ENCODE measurements at places on chromosomes 3 and 15.

DNA sequence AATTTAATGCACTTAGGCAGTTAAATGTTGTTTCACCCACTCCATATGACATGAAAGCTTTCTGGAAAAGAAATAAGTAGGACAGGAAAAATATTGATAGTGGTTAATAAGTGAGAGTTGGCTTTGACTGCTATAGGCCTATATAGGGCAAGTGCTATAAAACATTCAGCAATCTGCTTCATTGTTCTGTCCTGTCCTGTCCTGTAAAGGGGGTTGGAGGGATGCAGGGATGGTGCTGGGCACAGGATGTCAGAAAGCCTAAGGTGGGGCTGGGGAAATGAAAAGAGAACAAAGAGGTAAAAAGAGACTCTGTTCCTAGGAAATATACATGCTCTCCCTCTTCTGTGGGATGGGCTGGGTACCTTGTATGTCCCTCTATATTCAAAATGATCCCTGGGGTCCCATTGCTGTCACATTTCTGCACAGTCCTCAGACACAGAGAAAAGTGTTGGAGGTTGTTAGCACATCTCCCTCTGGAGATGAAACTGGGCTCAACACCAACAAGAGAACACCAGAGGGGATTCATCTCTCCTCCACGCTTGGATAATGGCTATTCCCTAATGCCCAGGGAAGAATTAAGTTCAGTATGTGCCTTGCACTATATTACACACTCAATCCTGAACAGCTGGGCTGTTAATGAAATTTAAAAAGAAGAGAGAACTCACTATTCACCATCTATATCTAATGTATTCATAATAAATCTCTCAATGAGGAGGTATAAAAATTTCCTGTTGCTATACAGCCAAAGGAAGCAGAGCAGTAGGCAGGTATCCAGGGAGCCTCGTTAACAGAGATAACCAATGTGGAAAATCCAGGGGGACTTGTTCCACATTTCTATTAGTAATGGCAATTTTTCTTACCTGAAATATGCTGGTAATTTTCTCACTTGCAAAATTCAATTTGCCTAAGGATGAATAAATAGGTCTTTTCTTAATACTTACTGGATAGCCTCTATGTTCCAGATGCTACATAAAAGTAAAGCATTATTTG is 108.1 kb upstream of the ZBED2 start:
- DNase-seq: no peak

DNA sequence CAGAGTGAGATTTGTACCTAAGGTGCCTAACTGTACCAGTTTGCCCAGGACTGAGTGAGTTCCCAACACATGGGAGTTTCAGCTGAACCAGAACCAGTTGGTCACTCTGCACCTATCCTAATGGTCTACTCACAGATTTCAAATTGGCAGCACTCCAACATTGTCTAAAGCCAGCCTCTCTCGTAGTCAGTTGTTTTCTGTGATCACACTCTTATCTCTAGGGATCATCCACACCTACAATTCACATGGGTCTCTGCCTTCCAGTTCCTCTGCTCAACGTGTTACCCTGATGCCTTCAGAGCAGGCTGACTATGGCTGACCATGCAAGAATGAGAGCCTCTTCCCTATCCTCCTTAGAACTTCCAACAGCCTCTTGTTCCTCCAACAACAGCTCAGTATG is 624.8 kb downstream of the NTRK3 start:
- no peak for DNase-seq

- no peak for DNase-seq
Observed at GRCh38 chr15:67161412-67161811, 93.0 kb downstream of the AAGAB start.

GRCh38 chr3:119774444-119774843 is 7.5 kb upstream of the NR1I2 start:
- DNase-seq: no peak

- no peak for DNase-seq
Observed at GRCh38 chr15:76903251-76903681, 1.9 kb downstream of the SCAPER start.

GRCh38 chr3:79490165-79491028 is 277.4 kb downstream of the ROBO1 start:
- no peak for DNase-seq

- no peak for DNase-seq
Observed at GRCh38 chr3:124985349-124985748, 50.8 kb upstream of the MUC13 start.

DNA sequence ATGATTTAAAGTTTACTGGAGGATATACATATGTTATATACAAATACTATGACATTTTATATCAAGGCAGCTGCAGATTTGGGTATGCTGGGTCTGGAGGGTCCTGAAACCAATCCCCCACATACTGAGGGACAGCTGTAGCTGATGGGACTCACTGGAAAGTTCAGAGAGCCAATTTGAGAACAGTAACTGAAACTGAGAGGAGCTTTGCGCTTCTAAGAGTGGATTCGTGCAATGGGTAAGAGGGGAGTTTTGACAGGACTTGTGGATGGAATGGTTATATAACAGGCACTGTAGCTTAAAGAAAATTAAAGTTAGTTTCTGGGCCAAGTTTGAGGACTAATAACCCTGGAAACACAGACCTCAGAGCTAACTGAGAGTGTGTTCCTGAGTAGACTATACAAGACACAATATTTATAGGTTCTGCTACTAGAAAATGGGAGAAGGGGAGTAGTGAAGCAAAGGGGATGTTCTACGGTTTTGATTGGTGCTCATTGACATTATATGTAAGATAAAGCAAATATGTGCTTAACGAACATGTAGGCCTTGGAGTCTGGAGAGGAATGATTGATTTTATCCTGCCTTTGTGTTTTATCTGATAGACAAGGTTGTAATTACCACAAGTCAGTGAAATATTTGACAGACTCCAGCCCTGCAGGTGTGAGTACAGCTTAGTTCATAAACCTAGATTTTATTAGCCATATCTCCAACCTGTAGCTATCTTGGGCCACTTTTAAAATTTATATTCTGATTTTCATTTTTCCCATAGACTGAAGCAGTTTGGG is 4.8 kb upstream of the ZMAT3 start:
- no peak for DNase-seq

GRCh38 chr3:141009496-141009895 is 41.7 kb upstream of the SPSB4 start:
- no peak for DNase-seq
